ENCODE measurements at places on chromosomes 7 and 10.

DNA sequence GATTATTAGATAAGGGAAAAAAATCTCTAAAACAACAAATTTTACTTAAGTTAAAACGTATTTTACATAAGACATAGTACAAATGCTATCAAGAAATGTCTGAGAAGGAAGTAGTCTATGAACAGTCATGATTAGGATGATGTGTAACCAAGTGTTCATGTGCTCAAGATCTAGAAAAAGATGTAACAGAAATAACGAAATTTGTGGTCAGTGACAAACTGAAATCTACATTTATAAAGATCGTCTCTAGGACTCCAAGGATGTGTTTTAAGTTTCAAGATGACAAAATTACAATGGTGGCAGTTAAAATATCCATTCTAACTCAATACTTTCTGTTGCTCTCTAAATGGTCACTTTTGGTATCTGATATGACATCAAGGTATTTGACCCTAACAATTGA, 17.2 kb downstream of the PPP3CB start:
- no peak for DNase-seq

GRCh38 chr10:71250405-71250804, 38.0 kb downstream of the UNC5B start:
- peak; percentile 65 for DNase-seq

- DNase-seq = no peak
These were observed 55.2 kb upstream of the GDF10 start for GRCh38 chr10:47244560-47245500.

GRCh38 chr10:113397047-113397446, 155.8 kb upstream of the HABP2 start:
- DNase-seq = no peak

DNA sequence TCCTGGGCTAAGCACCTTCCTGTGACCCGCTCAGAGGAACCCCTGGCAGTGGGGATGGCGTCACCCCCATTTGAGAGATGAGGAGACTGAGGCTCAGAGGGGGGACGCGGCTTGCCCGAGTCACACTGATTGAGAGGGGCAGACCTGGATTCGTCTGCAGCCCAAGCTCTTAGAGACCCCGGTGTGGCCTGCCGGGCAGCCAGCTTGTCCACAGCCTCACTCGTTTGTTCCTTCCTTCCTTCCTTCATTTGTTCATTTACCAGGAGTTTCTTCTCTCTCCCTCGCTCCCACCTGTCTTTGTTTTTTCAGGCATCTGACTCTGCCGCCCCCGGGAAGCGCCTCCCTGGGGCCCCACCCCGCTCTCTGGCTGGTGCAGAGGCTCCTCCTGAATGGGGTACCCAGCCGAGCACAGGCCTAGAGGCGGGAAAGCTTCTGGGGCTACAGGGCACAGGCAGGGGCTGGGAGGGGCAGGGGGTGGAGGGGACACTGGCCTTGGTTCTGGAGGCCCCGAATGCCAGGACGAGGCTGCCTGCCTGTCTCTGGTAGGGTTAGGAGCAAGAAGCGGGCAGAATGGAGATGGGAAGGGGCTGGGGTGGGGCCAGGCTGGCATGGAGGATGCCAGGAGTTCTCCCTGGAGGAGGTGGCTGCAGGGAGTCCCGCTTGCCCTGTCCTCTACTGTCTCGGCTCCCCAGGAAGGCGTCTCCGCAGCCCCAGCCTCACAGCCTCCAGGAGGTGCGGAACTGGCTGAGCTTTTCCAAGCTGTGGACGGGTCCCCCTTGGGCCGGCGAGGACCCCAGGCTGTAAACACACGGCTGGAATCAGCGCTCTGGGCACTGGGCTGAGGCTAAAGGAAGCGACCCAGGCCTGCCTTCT, 91.6 kb downstream of the UNCX start:
- no peak for DNase-seq

DNA sequence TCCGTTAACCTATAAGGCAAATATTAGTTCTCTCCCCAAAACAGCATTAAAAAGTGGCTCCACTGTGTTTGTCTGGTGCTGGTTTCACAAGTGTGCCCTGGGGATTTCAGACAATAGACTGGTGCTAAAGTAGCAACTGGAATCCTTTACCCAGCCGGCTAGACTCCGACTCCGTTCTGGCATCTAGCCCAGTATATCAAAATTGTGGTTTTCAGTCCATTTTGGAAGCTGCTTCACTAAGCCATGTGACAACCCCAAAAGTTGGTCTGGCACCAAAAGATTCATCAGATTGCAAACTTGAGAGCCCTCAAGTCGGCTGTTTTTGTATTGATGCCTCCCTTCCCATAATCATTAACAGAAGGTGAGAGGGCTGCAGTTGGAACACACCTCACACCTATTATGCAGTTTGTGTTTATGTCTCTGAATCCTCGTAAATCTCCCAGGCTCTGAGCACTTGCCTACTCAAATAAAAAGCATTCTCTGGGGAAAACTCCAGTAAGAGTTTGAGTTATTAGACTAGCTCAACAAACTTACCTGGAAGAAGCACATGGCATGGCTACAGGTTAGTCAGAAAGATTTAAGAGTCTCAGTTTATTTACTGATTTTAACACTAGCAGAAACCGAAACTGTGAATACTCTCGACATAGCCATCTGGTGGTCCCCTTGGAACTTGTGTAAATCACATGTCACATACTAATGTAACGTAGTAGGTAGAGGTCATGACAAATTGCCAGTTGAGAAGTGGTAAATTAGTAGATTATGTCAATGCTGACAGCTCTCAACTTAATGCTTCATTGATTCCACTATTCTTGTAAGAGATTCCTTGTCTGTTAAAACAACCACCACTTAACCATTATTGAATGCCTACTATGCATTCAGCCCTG, 14.8 kb upstream of the WNT16 start:
- DNase-seq = peak; percentile 86

DNA sequence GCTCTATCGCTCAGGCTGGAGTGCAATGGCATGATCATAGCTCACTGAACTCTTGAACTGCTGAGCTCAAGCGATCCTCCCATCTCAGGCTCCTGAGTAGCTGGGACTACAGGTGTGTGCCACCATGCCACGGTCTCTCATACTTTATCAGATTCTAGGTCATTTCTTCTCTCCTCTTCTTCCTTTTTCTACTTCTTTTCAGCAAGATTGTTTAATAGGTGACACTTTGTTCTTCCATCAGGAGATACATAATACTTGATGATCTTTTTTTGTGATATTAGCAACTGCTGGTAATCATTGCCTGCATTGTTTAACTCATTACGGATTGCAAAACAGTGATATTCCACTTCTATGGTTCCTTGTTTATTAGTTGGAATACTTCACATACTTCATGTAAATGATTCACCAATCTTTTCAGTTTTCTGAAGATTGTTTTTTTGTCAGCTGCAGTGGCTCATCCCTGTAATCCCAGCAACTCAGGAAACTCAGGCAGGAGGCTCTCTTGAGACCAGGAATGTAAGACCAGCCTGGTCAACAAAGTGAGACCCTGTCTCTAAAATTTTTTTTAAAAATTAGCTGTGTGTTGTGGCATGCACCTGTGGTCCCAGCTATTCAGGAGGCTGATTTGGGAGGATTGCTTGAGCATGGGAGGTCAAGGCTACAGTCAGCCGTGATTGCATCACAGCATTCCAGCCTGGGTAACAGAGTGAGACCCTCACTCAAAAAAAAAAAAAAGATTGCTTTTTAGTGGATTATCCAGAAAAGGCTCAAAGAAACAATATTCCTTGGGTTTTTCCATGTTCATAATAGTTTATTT, 36.2 kb upstream of the CHST3 start:
- no peak for DNase-seq

GRCh38 chr10:17368708-17369272, 85.6 kb downstream of the ST8SIA6 start:
- no peak for DNase-seq

DNA sequence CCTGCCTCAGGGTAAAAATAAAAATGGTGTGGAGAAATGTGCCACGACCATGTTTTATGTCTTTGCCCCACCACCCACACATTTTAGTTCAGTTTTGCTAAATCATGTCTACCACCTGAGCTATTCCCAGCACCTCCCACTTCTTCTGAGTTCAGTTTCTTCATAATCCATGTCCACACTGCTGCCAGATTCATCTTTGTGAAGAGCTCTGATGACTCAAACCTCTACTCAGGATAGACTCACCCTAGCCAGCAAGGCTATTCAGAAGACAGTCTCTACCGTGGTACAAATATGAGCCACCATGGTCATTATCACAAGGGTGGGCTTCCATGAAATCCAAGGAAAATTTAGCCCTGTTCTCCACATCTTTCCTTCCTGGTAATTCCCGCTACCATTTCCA, 231.1 kb upstream of the PRKCQ start:
- DNase-seq = no peak

DNA sequence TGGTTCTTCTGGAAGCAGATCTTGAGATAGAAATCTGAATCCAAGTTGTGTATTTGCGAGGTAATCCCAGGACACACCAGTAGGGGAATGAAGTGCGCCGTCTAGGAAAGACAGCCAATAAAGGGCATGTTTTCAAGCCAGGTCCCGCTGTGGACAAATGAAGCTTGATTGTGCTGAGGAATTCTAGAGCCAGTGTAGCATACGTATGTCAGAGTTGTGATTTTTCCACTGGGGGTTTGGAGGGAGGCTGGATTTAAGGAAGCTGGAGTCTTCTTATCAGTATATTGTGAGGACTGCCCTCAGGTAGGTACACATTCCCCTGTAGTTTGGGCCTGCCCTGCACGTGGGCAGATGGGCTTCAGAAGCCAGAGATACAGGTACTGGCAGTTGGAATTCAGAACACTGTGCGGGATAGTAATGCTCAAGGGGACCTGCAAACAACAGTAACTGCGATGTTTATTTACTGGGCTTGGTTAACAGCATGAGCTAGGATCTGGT, 50.9 kb downstream of the GALNT11 start:
- DNase-seq = peak; percentile 11

GRCh38 chr7:64581926-64582894, 19.3 kb upstream of the ZNF680 start:
- no peak for DNase-seq

DNA sequence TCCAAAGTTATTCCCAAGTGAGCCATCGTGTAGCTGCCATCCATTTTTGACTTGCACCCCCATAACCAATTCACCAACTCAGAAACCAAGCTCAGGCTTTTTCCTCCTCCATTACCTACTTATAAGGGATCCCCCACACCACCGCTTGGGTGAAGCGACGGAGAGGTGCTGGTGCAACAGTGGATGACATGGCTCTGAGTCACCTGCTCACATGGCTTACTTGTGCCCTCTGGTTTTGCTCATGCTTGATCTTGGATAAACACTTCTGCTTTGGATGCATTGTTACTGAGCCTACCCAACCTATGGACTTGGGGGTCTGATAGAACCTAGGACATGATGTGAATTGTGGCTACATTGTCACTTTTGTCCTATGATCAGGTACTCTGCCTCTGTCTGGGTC, 12.0 kb upstream of the AKR1B1 start:
- DNase-seq = peak; percentile 87

DNA sequence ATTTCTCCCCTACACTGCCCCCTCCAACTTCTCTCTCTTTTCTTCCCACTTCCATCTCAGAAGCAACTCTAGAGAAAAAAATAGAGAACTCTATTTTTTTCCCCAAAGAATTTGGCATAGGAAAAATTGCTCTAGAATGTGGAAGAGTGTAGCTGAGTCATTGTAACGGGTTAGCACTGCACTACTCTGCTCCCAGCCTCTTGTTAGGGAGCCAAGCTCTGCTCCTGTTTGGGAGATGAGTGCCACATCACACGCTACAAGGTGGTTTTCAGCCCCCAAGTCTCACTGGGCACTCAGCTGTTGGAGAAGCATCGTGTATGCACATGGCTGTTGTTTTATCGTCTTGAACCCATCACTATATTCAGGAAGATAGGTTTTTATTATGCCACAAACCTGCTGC, 136.4 kb downstream of the BMPER start:
- DNase-seq = peak; percentile 74

- no peak for DNase-seq
These were observed 148.4 kb downstream of the PLXDC2 start for GRCh38 chr10:19964625-19965024.

- no peak for DNase-seq
These were observed 70.2 kb upstream of the ANK3 start for GRCh38 chr10:60459701-60460457.

- no peak for DNase-seq
These were observed 294.4 kb upstream of the MKI67 start for GRCh38 chr10:128420623-128421022.

- DNase-seq = no peak
These were observed 619.2 kb upstream of the GALNT17 start for GRCh38 chr7:70512761-70513160.

DNA sequence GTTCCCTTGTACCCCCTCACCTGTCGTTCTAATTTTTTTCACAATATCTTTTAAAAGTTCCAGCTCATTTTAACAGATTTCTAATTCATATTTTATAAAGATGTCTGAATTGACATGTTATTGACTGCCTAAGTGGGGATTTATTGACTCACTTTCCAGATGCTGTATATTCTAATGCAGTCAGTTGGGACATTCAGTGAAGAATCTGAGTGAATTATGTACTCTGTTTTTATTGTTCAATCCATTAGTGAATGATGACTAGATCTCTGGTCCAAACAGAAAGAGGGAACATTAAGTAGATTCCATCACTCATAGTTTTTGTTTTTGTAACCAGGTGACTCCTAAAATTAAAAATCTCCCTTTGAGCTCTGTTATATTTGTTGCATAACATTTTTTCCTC, 54.3 kb downstream of the LOXL4 start:
- DNase-seq = no peak

- peak; percentile 10 for DNase-seq
These were observed 223.8 kb downstream of the DYNC1I1 start for GRCh38 chr7:95996174-95996573.

DNA sequence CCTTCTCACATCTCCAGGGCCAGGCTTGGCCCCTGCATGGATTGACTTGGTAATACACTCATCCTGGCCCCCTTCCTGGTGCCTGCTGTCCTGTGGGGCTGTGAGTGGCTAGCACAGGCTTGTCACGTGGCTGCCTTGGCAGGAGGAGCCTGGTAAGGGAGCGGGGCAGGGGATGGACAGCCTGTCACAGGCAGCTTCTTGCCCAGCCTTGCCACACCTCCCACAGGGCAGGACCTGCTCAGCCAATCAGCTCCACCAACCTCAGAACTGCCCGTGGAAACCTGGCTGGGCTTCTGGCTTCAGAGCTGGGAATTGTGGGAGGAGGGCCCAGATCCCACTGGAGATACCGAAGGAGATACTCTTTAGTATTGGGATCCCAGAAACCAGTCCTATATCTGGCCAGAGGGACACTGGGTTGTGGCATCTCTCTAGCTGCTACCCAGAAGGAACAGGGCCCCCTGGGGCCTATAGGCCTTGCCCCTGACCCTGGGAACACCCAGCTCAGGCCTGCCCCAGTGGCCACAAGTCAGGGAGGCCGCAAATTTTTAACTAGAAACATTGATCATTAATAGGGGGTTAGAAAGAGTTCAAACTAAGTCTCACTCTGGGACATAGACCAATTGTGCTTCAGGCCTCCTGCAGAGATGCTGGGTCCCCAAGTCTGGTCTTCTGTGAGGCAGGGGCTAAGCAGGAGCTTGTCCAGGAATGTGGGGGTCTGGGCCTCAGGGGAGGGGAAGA, at the start of gene HOGA1:
Gene HOGA1 (plus strand): TSS at position 330 of the 738 bp plus-strand sequence. CDS start 315 bp downstream, at position 645.
- peak; percentile 77 for DNase-seq

GRCh38 chr10:54133203-54133602, 667.8 kb downstream of the PCDH15 start:
- DNase-seq = no peak

GRCh38 chr7:71414490-71414889, 282.5 kb downstream of the GALNT17 start:
- peak; percentile 3 for DNase-seq

- no peak for DNase-seq
These were observed 17.2 kb downstream of the ANK3 start for GRCh38 chr10:60372436-60372835.

- DNase-seq = no peak
These were observed 43.6 kb downstream of the TSPAN15 start for GRCh38 chr10:69494626-69495558.

GRCh38 chr7:29309041-29309854, 114.7 kb downstream of the CHN2 start:
- DNase-seq = no peak
